ENCODE measurements at places on chromosomes 4 and X.

DNA sequence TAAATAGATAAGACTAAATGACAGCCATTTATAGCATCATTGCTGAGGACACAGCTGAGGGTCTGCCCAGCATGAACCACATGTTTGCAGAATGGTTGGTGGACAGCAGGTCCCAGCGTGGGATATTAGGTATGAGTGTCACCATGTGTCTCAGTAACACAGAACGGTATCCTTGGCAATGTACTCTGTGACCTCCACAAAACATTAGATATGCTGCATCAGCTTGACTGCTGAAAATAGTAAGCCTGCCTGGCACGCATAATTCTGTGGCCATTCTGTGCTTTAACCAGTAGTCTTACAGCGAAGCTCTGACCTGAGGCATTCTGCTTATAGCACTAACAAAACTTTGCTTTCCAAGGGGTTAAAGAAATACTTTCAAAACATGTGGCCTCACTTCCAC is 32.0 kb downstream of the LIMCH1 start:
- no peak for DNase-seq

DNA sequence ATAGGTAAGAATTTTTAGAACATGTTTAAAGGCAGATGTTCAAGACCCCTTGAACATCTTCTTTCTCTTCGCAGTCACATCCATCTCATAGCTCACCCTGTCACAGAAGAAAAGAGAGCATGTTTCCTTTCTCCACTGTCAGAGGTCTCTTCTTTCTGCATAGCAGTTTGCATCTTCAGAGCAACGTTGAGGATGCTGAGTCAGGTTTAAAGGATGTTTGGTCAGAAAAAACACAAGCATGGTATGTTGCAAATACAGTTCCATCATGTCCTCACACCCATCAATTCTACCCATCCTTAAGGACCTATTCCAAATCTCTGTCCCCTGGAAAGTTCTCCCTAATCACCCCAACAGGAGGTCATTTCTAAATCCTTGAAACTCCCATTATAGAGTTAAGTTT is 84.8 kb downstream of the STOX2 start:
- no peak for DNase-seq

- DNase-seq: no peak
These were observed 655.8 kb downstream of the ZNF674 start for GRCh38 chrX:45889471-45889870.

- no peak for DNase-seq
These were observed 475.7 kb upstream of the SLIT2 start for GRCh38 chr4:19776021-19776459.

DNA sequence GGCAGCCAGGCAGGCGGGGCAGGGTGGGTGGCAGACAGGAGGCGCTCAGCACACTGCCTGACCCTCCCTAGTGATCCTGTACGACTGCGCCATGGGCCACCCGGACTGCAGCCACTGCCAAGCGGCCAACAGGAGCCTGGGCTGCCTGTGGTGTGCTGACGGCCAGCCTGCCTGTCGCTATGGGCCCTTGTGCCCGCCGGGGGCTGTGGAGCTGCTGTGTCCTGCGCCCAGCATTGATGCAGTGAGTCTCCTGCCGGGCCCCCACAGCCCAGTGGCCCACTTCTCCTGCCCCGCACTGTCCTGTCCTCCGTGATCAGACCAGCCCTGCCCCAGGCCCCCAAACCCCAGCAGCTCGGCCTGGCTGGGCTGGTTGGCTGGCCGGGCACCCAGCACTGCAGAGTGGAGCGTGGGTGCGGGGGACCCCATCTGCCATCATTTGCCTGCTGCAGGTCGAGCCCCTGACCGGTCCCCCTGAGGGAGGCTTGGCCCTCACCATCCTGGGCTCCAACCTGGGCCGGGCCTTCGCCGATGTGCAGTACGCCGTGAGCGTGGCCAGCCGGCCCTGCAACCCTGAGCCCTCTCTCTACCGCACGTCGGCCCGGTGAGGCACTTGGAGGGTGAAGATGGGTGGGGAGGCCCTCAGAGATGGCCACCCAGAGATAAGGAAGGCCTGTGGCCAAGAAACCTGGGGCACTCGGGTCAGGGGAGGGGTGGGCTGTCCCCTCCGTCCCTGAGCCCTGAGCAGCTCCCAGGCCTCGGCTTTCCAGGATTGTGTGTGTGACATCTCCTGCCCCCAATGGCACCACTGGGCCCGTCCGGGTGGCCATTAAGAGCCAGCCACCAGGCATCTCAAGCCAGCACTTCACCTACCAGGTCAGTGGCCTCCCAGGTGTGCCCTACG is 7.6 kb downstream of the PLXNB3 start:
- DNase-seq: no peak

GRCh38 chr4:175810073-175810730 is 1.9 kb downstream of the GPM6A start:
- no peak for DNase-seq

- DNase-seq: no peak
These were observed 6.1 kb downstream of the ENOX2 start for GRCh38 chrX:130896802-130897501.

- no peak for DNase-seq
These were observed 1.2 kb upstream of the TAPT1 start for GRCh38 chr4:16227462-16227868.

GRCh38 chr4:170374770-170375169 is 285.0 kb upstream of the AADAT start:
- DNase-seq: no peak

GRCh38 chr4:98659106-98659592 is 738 bp upstream of the TSPAN5 start:
- DNase-seq: no peak

DNA sequence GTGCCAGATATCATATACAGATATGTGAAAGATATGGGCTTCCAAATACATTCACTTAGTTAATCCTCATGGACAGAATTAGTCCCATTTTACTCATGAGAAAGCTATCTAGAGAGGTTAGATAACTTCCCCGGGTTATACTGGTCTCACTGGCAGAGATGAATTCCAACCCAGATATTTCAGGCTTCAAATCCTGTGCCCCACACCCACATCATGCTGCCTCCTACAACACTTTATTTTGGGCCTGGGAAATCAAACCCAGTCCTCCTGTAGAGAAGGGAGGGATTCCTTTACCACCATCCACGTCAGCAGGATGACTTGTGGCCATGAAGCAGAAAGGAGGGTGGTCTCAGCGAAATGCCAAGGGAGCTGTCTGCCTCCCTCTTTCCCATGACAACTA is 113.8 kb downstream of the ATP10D start:
- no peak for DNase-seq

- DNase-seq: no peak
These were observed 115.7 kb upstream of the PJA1 start for GRCh38 chrX:69280933-69281332.

DNA sequence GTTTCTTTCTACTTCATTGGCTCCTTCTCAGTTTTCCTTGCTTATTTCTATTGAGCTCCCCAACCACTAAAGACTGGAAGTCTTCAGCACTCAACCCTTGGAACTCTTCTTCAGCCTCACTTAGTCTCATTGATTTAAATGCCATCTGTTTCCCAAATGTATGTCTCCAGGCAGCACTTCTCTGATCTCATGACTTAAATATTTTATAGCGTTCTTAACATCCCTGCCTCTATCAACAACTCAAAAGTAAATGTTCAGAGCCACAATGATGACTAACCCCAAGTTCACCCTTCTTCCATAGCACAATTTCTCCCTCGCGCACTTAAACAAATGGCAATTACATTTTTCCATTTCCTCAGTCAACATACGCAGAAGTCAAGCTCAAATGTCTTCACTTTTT is 1393.3 kb downstream of the ARAP2 start:
- DNase-seq: no peak

GRCh38 chrX:153450114-153450948 is 4.5 kb upstream of the TREX2 start:
- DNase-seq: no peak

DNA sequence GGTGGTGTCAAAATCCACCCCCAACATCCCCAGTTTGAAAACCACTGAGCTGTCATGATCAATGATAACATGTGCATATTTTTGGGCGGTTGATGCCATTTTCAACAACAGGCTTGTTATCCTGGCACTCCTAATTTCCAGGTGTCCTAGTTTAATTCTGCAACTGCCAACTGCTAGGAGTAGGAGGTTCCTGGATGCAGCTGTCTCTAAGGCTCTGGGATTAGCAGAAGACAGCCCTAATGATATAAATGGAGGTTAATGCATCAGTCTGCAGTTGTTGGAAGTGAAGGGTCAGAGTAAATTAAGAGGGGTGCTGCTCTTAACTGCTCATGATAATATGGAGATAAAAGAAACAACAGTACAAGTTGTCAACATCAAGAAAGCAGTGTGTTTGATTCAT is 23.8 kb downstream of the ARFIP1 start:
- DNase-seq: no peak

- no peak for DNase-seq
These were observed 108.0 kb downstream of the ITM2A start for GRCh38 chrX:79259073-79259689.

DNA sequence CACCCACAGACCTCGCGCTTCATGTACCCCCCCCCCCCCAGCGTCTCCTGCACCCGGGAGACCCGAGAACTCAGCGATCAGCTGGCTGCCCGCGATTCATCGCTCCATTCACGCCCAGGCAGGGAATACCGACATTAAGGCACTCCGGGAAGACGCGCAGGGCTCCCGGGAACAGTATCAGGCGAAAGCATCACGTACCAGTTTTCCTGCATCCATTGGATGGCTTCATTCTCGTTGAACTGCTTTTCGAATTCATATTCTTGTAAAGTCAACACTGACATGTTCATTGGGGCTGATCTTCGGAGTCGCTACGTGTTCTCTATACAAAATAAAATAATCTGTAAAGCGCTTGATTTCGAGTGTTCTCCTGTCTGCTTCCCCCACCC is 373 bp downstream of the ELOVL6 start:
- DNase-seq: no peak

- no peak for DNase-seq
These were observed 21.9 kb downstream of the PCGF3 start for GRCh38 chr4:727576-727975.

- DNase-seq: peak; percentile 33
These were observed 122.3 kb upstream of the TBL1X start for GRCh38 chrX:9342561-9343051.

- DNase-seq: no peak
These were observed 181.0 kb downstream of the LDB2 start for GRCh38 chr4:16717266-16717970.

DNA sequence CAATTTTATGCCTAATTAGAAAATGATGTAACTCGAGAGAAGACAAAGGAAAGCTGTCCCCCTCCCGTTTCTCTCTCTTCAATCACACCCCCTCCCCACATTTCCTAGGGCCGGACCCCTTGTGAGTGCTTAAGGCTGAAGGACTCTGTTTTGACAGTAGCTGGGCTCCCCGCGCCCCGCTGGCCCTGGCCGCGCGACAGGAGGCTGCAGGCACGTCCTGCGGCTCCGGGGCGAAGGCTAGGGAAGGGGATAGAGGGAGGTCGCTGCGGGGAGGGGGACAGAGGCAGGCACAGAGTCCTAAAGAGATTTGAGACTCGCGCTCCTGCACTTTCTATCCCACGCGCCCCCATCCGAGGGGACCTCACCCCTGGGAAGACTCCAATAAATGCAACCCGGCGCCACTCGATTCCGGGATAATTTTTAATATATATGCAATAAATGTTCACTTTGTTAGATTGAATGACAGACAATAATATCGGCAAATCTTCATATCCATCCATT is 56.2 kb upstream of the TMEM33 start:
- DNase-seq: no peak

- no peak for DNase-seq
These were observed 21.9 kb downstream of the MED28 start for GRCh38 chr4:17636341-17636695.

- DNase-seq: no peak
These were observed at the start of gene BTC for GRCh38 chr4:74794382-74795010. Gene BTC, minus strand, starts transcription at chr4:74794523. Its CDS starts 198 bp downstream, at chr4:74794325.

DNA sequence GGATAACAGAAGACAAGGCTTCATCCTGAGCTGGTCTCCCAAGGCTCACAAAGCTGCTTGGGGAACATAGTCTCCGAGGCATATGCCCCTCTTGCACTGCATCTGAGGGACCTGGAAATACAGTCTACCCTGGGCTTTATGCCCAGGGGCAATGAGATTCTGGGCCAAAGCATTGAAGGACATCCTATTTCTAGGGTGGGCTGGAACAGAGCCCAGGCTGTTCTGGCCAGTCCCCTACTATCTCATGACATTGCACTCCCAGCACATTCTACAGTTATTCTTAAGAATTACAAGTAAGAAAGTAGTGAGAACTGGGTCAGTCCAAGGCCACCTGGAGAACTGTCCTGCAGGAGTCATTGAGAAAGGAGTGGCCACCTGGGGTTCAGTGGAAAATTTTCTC is 107.6 kb downstream of the USP46 start:
- no peak for DNase-seq

- peak; percentile 6 for DNase-seq
These were observed 13.5 kb downstream of the NOP14 start for GRCh38 chr4:2949782-2950125.

DNA sequence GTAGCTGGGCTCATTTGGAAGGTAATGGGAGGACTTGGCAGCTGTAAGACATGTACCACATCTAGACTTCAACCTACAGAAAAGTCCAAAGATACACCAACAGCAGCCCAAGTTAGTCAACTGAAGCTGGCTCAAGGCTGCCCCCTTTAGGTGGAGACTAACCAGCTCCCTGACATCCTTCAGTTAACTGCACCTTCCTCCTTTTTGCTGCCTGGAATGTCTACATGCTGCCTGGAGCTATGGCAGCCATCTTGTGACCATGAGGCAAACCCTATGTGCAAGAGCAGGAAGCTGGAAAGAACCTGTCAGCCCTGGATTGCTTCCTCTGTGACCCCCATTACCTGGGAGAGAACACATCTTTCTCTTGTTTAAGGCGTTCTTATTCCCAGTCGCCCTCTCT is 25.8 kb downstream of the ARSD start:
- no peak for DNase-seq

GRCh38 chr4:40949358-40950100 is 199.8 kb downstream of the NSUN7 start:
- no peak for DNase-seq
